ENCODE measurements at places on chromosomes 11 and 22.

GRCh38 chr11:35671396-35672127 lies 9.0 kb downstream of the TRIM44 start:
- H3K27ac ChIP-seq, result no peak overlapping the region
- H3K4me3 ChIP-seq, result no peak overlapping the region
- no peaks in the 10 kb centered on the region for H3K27me3 ChIP-seq
- H3K4me1 ChIP-seq, result peaks cover 10% of the 10 kb centered on the region
- no peak for DNase-seq

DNA sequence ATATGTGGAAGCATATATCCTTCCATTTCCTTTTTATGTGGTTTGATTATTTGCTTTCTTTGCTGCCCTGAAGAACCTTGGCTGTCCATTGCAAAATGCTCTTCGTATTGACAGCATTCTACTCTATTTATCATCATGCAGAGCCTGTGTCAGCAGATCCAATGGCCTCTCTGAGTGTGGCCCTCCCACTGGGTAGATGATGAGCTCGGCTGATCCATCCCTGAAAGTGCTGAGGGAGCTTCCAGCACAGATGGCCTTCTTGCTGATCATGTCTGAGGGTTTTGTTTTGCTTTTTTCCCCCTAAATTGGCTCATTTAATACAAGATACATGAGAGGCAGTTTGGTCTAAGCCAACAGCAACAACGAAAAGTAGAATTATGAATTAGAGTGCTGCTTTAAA lies 181.0 kb downstream of the GRIA4 start:
- no peaks in the 10 kb centered on the region for H3K27me3 ChIP-seq
- no peak for DNase-seq
- H3K4me1 ChIP-seq, result no peaks in the 10 kb centered on the region
- no peak overlapping the region for H3K27ac ChIP-seq
- no peak overlapping the region for H3K4me3 ChIP-seq
- no peaks in the 10 kb centered on the region for H3K36me3 ChIP-seq

DNA sequence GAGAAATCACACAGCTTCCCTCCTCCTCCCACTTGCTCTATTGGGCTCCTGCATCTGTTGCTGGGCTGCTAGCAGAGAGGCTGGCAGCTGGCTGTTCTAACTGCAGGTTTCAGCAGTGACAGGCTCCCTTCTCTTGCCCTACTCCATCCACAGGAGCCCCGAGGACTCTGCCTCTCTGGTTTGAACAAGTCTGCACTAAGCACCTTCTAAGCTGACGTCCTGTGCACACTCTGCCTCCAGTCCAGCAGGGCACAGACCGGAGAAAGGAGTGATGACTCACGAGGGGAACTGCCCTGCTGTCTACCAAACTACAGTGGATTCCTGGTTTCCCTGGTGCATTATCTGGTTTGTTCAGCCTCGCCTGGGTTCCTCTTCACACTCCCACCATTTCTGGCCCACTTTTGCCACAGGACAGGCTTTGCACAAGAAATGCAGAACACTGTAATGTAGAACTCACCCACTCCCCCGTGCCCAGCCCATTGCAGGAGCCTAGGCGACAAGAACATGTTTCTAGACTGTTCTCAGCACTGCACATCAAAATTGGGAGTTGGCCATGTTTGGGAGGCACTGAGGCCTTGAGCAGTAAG lies 26.0 kb downstream of the IL10RA start:
- H3K27me3 ChIP-seq, result peaks cover 38% of the 10 kb centered on the region
- H3K36me3 ChIP-seq, result no peaks in the 10 kb centered on the region
- H3K27ac ChIP-seq, result no peak overlapping the region
- no peak for DNase-seq
- H3K4me3 ChIP-seq, result no peak overlapping the region
- no peaks in the 10 kb centered on the region for H3K4me1 ChIP-seq

DNA sequence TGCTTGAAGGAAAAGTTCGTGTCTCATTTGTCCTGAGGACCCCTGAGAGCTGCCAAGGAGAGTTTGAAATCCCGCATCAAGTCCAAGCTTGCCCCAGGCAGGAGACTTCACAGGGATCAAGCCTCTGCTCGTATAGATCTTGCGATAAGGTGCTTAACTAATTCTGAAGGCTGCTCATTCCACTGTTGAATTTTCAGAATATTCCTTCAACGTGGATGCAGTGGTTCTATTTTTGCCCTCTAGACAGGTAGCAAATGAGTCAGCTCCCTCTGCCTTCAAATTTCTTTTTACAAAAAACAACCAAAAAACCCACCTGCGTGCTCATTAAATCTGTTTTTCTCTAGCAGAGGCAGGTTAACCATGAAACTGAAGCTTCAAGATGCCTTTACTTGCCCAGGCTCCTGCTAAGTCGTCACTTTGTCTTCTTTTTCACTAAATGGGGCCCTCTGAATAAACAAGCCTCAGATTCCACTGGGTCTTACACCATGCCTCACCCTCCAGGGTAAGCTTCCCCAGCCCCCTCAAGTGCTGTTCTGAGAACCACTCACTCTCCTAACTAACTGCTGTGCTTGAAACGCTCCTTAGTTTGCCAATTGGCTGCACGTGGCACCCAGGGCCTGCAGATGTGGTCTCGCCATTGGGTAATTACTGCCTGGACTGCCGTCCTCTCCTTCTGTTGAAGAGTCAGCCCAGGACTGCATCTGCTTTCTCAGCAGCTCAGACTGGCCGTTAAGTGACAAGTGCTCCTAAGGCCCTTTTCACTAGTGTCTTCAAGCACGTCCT lies 105.0 kb downstream of the TRPC6 start:
- H3K4me3 ChIP-seq, result no peak overlapping the region
- H3K27me3 ChIP-seq, result no peaks in the 10 kb centered on the region
- H3K36me3 ChIP-seq, result no peaks in the 10 kb centered on the region
- DNase-seq, result no peak
- no peak overlapping the region for H3K27ac ChIP-seq
- no peaks in the 10 kb centered on the region for H3K4me1 ChIP-seq
